Panc1 (cell line): ENCODE measurements at places on chromosomes 2 and 18. TPM values are rescaled to one million over a fixed set of nuclear protein-coding genes. Genes with fewer than 3 reads are reported as not detected.
A peak's percentile ranks its signal among the peaks of the same experiment; 100 is the strongest.

The GPR35 gene
- 1.3 TPM for total RNA-seq

The SERPINB2 gene
- not detected for total RNA-seq

The IL37 gene
- not detected for total RNA-seq

The ASXL3 gene
- 0.74 TPM for total RNA-seq

The COLEC11 gene
- total RNA-seq = 0.31 TPM

The HOXD1 gene
- total RNA-seq = 0.18 TPM

The GAL3ST2 gene
- total RNA-seq = 1.6 TPM

The CNGA3 gene
- not detected for total RNA-seq

The GKN2 gene
- not detected for total RNA-seq

The TGFA gene
- total RNA-seq = 1.7 TPM

The UCN gene
- total RNA-seq = 4.4 TPM

The TMEM17 gene
- 4.1 TPM for total RNA-seq

The MAP2 gene
- 44.9 TPM for total RNA-seq

The CCDC121 gene
- 5.9 TPM for total RNA-seq

The MFSD2B gene
- 0.23 TPM for total RNA-seq

The BOD1L2 gene
- not detected for total RNA-seq

The DUSP2 gene
- total RNA-seq = 4.9 TPM

DNA sequence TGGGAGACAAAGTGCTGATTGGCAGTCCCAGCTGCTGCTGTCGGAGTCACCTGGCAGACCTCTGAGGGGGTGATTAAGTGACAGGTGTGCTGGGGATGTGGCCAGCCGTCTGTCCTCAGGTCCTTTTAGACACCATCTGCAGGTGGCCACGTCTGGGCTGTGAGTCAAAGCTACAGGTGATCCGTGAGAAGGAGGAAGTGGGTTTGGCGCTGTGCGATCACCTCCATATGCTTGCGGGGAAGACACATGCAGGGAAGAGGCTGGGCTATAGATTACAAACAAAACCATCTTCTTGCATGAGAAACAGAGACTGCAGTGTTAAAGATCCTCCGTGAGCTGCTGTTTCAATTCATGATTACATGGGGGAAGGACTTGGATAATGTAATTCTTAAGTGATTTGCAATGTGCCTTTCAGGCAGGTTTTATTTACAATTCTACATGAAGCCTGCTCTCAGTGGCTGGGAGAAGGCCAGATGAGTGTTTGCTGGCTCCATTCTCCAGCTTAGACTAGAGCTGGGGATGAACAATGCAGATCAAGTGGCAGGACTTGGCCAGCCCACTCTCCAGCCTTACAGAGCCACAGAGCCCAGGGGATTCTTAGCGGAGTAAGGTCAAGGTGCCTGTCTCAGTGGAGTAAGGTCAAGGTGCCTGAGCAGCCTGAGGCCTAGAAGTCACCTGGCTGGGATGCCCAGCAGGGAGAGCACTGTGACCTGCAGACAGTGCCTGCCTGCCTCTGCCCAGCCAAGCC is 87.8 kb downstream of the LYPD1 start:
- no peak for DNase-seq

- no peak for DNase-seq
Observed at GRCh38 chr2:134370655-134371445, 117.0 kb downstream of the MGAT5 start.

- DNase-seq = no peak
Observed at GRCh38 chr2:137369106-137369505, 595.2 kb upstream of the HNMT start.

DNA sequence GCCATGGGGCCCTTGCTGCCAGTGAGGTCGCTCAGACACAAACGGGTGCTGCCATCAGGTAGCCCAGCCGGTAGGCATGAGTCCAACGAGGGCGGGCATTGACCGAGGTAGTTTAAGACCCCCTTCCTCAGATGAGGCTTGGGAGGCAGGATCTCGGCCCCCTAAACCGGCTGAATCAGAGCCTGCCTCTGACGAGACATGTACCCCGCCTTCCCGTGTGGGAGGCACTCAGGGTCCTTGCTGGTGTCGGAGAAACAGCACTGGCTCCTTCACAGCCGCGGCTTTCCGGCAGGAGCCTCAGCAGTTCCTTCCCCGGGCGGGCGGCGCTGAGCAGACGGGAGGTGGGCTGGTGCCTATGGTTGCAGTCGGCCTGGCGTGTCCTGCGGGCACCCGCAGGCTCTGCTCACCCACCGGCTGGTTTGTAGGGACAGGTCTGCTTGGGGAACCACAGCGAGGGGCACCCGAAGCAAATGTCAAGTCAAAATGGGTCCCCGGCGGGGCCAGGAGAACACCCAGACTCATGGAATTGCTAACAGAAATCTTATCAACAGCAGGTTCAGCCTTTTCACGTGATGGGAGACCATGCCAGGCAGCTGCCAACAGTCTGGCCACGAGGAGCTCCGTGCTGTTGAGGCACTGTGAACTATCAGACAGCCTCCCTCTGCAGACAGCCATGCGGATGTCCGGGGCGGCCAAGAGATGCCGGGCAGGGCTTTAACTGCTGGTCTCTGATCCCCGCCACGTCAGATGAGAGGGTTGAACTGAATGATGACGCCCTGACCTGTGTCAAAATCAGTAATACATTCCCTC is 2.8 kb downstream of the KCNG2 start:
- no peak for DNase-seq

DNA sequence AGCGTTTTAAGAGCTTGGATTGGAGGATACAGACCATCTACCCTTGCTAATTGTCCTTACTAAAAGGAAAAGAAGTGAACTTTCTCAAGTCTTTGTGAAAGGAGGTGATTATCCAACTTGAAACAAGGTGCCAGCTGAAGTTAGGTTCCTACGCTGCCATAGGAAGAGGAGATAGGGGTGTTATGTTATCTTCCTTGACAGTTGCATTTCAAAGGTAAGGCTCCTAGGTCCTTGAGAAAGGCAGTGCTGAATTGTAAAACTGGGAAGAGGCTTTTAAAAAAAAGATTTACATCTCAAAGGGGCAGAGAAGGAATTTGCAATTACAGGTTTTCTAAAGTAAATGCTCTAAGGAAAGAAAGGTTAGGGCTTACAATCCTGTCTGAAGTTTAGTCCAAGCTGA is 810.2 kb upstream of the LRATD1 start:
- DNase-seq = no peak

- DNase-seq = peak; percentile 73
Observed at GRCh38 chr2:216315802-216316603, 56.3 kb downstream of the MARCHF4 start.

GRCh38 chr2:63081404-63081803 is 30.8 kb downstream of the OTX1 start:
- no peak for DNase-seq

- DNase-seq = no peak
Observed at GRCh38 chr2:191611614-191612013, 66.3 kb upstream of the NABP1 start.

DNA sequence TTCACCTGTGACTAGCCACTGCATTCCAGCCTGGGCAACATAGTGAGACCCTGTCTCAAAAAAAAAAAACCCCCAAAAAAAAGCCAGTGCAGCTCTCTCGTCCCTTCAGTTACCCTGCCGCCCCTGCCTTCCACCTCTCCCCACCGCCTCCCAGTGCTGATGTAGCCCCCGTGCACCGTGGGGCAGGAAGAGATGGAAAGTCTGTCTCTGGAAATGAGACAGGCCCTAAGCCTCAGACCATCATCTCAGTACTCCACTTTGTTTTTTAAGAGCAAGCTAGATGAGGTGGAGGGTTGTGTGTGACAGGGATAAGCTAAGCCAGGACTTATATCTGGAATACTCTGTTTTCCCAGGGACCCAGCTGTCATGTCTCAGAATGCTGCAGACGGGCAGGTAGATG is 32.0 kb downstream of the MERTK start:
- DNase-seq = no peak

- no peak for DNase-seq
Observed at GRCh38 chr18:47929681-47930198, 719 bp downstream of the SMAD2 start.

GRCh38 chr2:72825257-72826155 is at the start of gene EXOC6B:
Gene EXOC6B, minus strand, starts transcription at chr2:72826033.
- peak; percentile 38 for DNase-seq

- no peak for DNase-seq
Observed at GRCh38 chr2:96025194-96025492, 9.6 kb downstream of the GPAT2 start.

DNA sequence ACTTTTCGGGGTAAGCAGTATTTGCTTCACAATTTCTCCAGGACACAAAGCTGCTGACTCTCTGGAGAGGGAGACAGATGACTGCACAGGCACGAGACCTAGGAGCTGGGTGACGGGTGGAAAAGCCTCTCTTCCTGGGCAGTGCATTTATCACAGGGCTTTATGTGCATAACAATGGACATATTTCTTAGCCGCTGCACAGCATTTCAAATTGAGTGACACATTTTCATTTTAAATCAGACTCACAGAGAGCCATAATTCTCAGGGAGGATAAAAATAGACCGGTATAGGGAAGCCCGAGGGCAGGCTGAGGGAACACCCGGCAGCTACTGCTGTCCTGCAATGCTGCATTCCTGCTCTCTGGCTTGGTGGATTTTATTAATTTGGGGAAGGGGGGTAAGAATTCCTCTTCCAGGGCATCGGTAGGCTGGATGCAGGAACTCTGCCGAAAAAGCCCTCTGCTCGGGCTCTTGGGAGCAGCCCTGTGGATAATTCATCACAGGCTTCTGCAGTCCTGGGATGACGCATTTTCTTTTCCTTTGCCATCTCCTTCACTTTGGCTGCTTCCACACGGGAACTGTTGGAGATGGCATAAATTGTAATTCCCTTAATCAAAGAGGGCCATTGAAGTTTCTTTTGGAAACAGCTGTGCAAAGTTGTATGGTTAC is 108.1 kb upstream of the ACAA2 start:
- no peak for DNase-seq

DNA sequence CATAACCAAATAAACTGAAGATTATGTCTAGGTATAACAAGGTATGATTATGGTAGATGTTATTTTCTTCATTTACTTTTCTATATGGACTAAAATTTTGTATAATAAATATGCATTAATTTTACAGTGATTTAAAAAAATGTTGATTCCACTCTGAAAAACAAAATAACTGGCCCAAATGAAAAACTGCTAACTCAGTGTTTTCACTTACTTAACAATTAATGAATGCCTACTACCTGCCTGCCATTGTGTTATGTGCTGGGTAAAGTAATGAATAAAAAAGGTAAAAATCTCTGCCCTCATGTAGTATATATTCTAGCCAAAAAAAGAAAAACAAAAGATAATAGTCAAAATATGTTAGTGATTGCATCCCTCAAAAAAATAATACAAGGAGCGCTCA is 29.6 kb upstream of the C2orf15 start:
- DNase-seq = no peak

- peak; percentile 25 for DNase-seq
Observed at GRCh38 chr2:178280244-178280852, 86.0 kb downstream of the OSBPL6 start.

DNA sequence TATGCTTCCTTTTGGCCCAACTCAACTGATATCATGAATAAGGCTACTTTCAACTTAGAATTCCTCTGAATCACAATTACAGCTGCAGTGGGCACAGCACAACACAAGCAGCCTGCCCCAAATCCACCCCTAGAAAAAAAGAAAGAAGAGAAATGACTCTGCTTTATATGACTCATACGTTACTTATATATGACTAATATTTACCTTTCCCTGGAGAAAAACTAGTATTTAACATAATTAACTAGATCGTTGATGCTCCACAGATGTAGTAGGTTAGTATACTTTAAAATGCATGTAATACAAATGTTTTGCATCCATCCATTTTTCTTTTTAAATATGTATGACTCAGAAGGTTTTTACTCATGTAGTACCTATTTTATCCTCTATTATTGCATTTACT is 133.3 kb upstream of the UNC80 start:
- DNase-seq = peak; percentile 17

DNA sequence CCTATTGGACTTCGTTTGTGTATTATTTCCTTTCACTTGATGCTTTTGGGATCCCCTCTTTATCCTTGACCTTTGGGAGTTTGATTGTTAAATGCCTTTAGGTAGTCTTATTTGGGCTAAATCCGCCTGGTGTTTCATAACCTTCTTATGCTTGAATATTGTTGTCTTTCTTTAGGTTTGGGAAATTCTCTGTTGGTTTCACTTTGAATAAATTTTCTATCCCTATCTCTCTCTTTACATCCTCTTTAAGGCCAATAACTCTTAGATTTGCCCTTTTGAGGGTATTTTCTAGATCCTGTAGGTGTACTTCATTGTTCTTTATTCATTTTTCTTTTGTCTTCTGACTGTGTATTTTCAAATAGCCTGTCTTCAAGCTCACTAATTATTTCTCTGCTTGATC is 354.7 kb downstream of the PARD3B start:
- no peak for DNase-seq

DNA sequence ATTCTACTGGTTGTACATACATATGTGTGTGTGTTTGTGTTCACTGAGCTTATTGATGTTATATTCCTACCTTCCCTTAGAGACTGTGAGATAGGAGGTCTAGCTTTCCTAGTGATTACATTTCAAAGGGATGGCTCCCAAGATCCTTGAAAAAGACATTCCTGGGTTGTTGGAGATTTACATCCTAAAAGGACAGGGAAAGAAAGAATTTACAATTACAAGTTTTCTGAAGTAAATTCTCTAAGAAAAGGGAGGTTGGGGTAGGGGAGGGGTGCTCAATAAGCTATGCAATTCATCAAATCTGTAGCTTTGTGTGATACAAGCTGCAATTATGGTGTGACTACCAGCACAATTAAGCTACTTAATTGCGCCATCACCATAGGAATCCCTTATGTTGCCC is 284.3 kb downstream of the NUP35 start:
- DNase-seq = no peak

DNA sequence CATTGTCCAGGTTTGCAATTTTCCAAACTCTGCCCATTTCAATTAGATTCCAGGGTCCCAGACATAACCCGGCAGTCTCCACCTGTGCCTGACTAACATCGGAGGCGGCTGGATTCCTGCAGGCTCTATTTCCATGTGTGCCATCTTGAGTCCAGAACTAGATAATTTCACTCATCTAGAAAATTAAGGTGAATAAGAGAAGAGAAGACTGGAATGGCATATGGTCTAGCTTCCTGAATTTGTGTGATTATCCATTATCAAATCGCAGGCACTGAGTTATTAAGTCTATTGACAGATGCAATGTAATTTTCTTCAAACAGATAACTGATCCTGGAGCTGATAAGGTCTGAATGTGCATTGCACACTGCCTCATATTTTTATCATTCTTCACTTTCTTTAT is 305.2 kb downstream of the ETAA1 start:
- no peak for DNase-seq

DNA sequence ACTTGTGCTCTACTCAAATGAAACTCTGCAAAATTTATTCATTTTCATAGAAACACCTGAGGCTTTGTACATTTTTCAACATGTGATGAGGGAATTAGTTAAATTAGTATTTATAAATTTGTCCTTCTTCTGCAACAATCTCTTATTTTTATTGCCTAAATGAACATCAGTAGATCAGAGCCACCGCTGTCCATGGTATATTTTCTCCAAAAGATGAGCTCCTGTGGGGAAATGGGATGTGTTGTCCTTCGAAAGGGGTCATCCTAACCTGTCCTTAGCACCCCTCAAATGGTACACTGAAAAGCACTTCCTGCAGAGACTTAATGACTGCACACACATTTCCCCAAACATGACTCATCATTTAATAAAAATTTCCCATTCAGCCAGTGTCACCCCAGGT is 714.6 kb downstream of the MBD2 start:
- DNase-seq = no peak

GRCh38 chr18:58900015-58900649 is 35.5 kb downstream of the ZNF532 start:
- DNase-seq = no peak
